HFFc6 (cell line): ENCODE measurements at places on chromosomes 5 and 9.
A peak's percentile ranks its signal among the peaks of the same experiment; 100 is the strongest.

DNA sequence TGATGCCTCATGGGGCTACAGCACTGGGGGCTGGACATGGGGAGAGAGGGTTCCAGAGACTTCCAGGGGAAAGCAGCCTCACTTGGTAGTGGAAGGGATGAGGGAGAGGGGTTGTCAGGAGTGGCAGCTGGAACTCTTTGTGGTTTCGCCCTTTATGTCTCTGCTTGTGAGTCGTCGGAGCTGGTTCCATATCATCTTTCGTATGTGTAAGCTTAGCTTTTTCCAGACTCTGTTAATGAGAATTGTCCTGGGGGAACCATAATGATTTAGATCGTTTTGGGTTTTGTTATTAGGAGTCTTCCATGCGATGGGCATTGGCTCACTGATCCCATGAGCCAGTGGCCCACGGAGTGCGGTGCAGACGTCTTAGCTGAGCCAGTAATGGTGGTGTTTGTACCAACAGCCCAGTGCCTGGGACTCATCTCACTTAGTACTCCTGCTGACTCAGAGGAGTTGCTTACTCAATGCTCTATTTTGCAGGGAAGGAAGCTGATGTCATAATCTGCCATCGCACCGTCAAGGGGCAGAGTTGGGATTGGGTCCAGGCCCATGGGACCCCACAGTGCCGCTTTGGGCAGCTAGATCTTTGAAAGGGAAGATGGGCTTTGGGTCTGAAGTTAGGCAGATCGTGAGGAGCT is 48.5 kb downstream of the NEK6 start:
- peaks cover 35% of the 10 kb centered on the region for H3K36me3 ChIP-seq
- H3K4me3 ChIP-seq, result peak overlapping the region; percentile 66
- H3K27me3 ChIP-seq, result peaks cover 2% of the 10 kb centered on the region
- peak; percentile 85 for DNase-seq
- peak overlapping the region; percentile 93 for H3K27ac ChIP-seq

DNA sequence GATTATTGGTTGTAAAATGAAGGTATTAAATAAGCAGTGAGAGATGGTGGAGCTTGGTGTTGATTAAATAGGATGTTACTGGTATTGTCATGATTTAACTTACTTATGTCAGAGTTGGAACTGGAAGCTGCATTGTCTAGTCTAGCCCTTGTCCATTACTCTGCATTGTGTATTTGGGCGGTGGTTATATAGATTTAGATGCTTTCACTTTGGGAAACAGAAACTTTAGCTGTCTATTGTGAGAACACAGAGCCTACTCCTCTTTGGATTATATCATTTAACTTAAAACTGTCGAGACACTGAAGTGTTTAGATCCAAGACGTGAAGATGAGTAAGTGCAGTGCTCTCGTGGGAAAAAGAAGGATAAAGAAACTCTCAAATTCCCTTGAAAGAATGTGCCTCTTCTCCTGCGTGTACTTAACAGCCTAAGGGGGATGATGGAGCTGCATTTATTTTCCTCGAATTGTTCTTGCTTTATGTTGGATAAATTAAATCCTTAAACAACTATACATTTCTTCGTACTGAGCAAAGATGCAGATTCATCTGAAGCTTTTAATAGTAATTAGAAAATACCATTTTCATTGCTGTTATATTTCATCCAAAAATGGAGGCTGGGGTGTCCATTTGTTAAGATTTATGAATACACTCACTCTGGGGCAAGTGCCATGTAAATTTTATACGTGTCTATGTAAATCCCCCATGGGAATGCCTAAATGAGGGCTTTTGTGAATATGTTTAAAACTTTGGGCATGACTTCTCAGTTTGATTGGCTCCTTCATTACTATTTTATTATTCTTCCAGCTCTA is 21.6 kb downstream of the FBXL7 start:
- peaks cover 62% of the 10 kb centered on the region for H3K4me1 ChIP-seq
- peaks cover 21% of the 10 kb centered on the region for H3K36me3 ChIP-seq
- peaks cover 2% of the 10 kb centered on the region for H3K27me3 ChIP-seq
- no peak for DNase-seq

GRCh38 chr5:151703227-151703626 is 16.5 kb upstream of the SPARC start:
- no peak for DNase-seq
- H3K27ac ChIP-seq, result no peak overlapping the region
- peaks cover 44% of the 10 kb centered on the region for H3K4me1 ChIP-seq
- no peaks in the 10 kb centered on the region for H3K36me3 ChIP-seq
- H3K4me3 ChIP-seq, result no peak overlapping the region

DNA sequence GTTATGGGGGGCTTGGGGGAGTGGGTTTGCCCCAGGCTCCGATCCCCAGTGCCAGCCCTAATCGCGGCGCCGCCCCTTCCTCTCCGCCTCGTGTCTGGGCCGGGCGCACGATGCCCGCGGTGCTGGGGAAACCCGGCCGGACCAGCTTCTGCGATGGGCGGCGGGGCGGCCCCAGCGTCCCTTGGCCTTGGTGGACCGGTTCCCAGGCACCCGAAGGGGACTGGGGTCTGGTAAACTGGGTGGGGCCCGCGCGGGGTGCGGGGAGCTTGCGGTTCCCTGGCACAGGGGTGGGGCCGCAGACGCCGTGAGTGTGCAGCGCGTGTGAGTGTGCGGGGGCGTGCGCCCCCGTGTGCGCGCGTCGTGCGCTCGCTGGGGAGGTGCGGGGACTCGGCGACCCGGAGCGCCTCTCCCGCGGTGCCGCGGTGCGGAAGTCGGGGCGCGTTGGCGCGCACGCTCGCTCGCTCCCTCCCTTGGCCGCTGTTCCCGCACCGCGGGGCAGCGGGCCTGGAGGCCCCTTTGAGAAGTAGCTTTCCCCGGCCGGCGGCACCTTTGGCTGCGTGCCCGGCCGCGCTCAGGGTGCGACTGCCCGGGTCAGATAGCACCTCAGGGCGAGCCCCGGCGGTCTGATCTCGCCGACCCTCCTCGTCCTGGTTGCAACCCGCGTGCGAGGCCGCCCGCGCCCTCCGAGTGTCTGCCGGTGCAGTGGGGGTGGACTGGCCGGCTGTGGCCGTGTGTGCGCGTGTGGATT is 568 bp downstream of the MACIR start:
- peak overlapping the region; percentile 83 for H3K27ac ChIP-seq
- DNase-seq, result no peak
- H3K36me3 ChIP-seq, result peaks cover 24% of the 10 kb centered on the region
- peaks cover 71% of the 10 kb centered on the region for H3K4me1 ChIP-seq
- peak overlapping the region; percentile 97 for H3K4me3 ChIP-seq

GRCh38 chr9:99181206-99181605 is 40.5 kb downstream of the ALG2 start:
- H3K4me1 ChIP-seq, result peaks cover 28% of the 10 kb centered on the region
- DNase-seq, result no peak
- H3K27me3 ChIP-seq, result peaks cover 2% of the 10 kb centered on the region
- no peak overlapping the region for H3K27ac ChIP-seq

DNA sequence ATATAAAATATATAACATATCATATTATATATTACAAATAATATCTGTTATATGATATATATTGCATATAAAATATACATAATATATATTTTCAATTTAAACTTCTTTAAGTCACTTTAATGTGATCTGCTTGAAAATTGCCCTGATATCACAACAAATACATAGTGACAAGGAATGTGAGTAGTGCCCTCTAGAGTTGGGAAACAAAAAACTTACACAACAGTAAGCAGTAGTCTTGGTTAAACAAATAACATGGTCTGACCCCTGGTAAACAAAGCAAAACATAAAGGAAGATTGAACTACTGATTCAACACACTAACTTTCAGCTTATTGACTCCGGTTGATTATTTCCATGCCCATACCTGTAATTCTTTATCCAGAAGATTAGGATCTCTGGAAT is 188.3 kb upstream of the NMUR2 start:
- DNase-seq, result no peak
- H3K36me3 ChIP-seq, result no peaks in the 10 kb centered on the region
- H3K4me1 ChIP-seq, result no peaks in the 10 kb centered on the region
- H3K27ac ChIP-seq, result no peak overlapping the region
- no peak overlapping the region for H3K4me3 ChIP-seq
- H3K27me3 ChIP-seq, result no peaks in the 10 kb centered on the region

DNA sequence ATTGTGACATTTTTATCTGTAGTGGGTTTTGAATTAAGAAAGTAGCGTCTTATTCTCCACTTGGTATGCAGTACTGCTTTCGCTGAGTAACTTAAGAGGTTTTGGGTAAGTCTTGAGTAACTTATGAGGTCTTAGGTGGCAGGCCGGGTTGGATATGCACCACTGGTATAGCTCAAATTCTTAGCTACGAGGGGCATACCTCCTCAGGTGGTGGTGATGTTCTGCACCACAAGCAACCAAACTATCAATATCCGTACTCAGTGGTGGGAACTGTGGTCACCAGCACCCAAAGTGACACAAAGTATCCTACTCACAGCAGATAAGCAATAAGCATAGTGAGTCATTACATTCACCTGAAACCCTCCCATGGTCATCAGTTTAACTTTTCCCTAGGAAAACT is 13.7 kb downstream of the SMC2 start:
- no peaks in the 10 kb centered on the region for H3K27me3 ChIP-seq
- H3K36me3 ChIP-seq, result peaks cover 5% of the 10 kb centered on the region
- H3K4me3 ChIP-seq, result no peak overlapping the region

DNA sequence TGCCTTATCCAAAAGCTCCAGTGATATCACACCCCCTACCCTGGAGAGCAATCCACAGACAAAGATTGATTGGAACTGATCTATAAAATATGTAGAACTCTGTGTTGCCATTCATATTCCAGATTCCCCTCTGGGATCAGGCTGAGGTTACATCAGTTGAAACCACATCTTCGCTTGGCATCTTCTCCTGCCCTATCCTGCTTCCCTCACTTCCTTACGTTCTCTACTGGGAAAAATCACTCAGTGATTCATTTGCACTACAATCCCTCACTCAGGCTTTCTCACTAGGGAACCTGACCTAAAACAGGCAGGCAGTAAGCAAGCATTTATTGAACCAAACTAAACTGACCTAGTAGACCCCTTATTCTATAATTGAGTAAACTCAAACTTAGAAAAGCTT is 111.7 kb downstream of the ESM1 start:
- H3K36me3 ChIP-seq, result no peaks in the 10 kb centered on the region
- no peak for DNase-seq
- H3K27ac ChIP-seq, result no peak overlapping the region

- peak; percentile 87 for DNase-seq
- H3K27ac ChIP-seq, result peak overlapping the region; percentile 86
- peaks cover 7% of the 10 kb centered on the region; the same call in 1 of the 2 replicates for H3K27me3 ChIP-seq
Measured at GRCh38 chr5:139272471-139273321, 20.8 kb upstream of the MATR3 start.
